ENCODE measurements at places on chromosomes 7 and 10.

- no peak for DNase-seq
Measured at GRCh38 chr10:61819208-61819607, 82.3 kb upstream of the ARID5B start.

- DNase-seq = no peak
Measured at GRCh38 chr10:110861930-110862649, 9.6 kb upstream of the PDCD4 start.

- DNase-seq = no peak
Measured at GRCh38 chr10:67936416-67936815, 52.0 kb downstream of the SIRT1 start.

DNA sequence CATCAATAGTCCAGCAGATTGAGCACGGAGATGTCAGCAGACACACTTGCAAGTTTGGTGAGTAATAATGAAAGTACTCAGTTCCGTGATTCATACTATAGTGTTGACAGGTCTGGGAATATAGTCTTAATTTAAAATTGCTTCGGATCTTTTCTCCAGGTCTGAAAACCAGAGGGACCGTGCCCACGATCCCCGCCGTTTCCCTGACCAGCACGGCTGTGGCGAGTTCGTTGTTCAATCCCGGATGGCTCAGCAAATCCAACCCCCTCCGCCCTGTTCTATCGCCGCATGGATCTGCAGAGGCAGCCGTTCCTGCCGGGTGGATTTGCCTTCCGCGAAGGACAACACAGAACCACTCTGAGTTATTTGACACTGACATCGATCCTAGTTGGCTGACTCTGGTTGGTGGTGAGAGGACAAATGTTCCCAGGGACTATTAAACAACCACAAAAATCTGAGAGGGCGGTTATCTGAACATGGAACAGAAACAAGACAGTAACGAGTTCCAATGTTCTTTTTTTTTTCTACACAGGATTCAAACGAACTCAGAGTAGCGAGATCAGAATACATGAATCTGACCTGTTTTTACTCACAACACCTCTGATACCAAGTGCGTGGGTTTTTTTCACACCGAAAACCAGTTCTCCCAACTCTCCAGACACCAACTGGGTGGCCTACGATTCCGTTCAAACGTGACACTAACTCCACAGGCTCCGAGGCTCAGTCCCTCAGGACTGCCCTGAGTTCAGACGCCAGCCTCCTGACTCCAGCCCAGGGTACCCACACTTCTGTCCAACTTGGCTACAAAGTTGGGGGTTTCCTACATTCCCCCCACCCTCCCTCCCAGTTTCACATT lies 52.7 kb downstream of the RBM17 start:
- DNase-seq = no peak

DNA sequence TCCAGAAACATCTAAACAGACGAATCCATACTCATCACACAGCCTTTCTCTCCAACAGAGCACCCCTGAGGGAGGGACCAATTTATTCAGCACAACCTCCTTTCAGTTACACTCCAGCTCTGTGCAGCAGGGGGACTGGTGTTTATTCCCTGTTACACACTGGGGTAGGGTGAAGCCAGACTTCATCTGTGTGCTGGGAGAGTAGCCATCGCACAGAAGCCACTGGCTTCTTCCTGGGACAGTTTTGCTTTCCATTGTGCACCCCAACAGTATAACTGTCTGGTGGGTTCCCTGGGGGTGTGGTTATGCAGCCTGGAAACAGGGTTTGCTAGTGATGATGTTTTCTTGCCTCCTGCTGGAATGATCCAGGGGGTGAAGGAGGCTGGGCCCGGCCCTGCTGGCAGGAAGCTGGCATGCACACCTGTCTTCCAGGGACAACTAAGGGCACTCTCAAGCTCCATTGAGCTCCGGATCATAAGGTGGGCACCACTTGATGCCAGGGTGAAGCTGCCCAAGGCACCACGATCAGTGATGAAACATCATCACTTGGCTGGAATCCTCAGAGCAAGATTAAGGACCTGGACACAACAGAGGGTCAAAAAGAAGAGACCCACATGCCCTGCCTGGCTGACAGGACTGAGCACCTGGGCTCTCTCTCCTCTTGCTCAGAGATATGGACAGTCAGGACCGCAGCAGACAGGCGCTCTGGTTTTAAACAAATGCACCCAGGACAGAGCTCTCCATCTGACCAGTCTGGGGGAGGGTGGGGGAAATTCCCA lies 293.2 kb downstream of the GRID1 start:
- DNase-seq = no peak

DNA sequence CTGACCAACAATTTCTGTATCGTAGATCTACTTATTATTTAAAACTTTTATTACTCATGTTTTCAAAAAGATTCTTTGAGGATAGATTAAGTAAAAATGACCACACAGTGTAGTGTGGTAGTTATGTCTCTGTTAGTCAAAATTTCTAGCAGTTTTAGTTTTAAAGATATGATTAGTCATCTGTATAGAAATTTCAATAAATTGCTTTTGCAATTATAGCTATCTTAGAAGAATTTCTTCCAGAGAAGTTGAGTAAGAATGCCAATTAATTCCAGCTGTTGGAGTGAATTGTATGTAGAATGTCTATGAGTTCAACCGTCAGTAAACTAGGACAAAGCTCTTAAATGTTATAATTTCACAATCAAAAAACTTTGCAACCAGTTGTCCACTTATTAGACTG lies 229.7 kb downstream of the CDK14 start:
- DNase-seq = no peak

DNA sequence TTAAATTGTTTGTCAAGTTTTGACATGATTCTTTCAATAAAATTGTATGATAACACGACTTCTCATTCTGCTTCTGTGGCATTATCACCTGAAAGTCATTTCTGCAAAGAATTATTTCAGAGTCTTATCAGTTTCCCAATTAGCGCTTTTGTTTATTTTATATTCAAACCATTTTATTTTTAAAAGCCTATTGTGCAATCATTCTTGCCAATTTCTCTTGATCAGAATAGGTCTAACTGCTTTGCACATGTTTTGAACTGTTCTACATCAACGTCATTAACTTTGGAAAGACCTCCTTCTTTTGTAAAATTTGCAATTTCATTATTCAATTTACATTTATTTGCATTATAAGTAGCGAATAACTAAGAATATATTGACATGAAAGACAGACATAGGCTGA lies 758.1 kb downstream of the CNTNAP2 start:
- DNase-seq = no peak

DNA sequence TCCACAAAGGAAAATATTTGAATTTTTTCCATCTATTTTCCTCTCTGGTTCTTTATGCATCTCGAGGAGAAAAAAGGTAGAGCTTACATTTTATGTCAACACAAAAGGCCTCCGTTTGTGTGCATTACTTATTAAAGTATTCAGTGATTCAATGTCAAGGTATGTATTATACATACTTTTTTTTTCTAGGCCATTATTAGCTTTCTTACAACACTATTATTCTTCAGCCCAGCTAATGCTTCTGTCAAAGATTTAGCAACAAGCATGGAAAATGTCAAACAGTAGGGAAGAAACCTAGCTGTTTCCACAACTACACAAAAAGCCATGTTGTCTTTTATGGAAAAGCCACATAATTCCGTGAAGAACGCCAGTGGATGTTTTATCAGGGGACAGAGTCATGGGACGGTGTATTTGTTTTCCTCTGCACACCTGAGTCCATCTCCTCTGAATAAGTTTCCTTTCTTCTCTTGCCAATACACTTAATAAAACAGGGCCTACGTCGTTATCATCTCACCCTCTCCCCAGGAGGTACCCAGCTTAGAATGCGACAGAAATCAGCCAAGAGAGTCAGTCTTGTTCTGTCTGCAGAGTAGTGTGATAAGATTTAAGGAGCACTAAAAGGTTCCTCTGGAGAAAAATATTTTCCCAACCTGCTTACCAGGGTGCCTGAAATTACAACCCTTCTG lies 209.7 kb upstream of the AUTS2 start:
- DNase-seq = no peak

DNA sequence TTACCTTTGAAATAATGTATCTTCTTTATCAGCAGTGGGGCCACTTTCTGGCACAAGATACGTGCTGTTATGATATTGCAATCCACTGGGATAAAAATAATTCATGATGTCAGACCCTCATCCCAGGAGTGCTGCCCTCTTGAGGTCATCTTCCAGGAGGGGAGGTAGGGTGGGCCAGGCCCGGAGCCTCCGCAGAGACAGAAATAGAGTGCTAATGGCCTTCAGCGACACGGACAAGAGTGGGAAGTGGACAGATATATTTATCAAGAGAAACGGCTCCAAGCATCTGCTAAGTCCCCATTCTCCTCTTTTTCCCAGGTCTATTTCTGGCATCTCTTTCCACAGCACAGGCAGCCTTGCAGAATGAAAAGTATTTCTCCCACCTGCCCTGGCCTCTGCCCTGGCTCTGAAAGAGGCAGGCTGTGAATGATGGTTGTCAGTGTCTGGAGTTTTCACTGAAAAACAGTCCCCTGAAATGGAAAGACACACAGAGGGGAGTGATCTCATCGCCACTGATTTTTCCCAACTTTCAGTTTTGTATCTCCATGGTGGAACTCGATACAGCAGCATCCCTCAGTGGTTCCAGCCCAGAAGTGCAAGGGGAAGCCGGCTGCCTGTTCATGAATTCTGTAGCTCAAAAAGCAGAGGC lies 251.7 kb upstream of the MYO3A start:
- peak; percentile 12 for DNase-seq

DNA sequence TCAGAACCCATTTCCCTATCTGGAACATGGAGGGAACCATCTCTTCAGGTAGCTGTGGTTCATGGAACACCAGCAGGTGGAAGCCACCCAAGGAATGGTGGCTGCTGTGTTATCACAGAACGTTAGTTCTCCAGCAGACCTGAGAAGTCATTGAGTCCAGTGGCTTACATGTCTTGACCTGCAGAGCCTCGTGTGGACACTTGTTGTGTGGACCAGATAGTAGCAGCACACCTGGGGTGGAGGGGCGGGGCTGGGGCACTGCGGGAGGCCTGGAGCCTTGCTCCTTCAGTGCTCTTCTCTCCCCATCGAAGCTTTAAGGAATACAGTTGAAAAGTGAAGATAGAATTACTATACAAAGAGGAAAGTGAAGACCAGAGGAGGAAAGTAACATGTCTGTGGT lies 42.4 kb downstream of the VWA2 start:
- no peak for DNase-seq

DNA sequence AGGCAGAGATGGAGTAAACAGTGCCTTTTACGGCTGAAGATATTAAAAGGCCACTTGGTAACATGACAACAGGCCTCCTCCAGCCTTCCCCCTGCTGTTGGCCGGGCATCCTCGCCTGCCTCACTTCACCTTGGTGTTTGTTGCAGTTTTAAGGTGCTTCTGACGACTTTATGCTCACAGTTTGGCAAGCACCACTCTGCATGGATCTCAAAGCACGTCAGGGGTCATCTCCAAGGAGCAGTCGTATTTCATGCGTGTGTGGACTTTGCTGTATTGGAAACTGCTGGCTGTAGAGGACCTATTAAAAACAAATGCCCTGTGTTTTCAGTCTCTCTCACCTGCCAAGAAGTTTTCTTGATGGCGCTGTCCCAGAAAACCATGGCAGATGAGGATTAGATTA lies 483.1 kb downstream of the RPS24 start:
- DNase-seq = no peak

DNA sequence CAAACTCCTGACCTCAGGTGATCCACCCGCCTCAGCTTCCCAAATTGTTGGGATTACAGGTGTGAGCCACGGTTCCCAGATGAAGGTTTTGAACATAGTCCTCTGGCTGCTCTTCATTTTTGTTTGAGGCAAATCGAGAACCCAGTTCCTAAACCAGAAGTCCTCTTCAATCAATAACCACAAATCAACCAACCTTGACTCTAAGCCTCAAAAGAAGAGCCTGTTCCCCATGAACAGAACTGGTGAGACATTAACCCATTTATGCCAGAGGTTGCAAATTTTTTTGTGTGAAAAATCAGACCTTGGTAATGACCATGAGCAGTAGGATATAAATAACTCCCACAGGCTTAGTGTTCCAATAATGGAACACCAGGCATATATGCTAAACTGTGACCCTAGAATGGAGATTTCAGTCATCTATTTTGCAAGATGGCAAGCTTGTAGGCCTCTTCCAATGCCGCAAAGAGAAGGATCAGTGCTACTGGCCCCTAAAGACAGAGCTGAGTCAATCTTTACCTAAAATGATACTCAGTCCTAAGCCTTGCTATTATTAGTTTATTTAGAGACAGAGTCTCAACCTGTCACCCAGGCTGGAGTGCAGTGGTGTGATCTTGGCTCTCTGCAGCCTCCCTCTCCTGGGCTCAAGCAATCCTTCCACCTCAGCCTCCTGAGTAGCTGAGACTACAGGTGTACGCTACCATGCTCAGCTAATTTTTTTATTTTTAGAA lies 15.9 kb downstream of the KPNA7 start:
- DNase-seq = no peak

GRCh38 chr7:98802088-98802780 lies 67.6 kb downstream of the TMEM130 start:
- peak; percentile 12 for DNase-seq

- no peak for DNase-seq
Measured at GRCh38 chr7:30521532-30521931, 16.9 kb upstream of the GGCT start.

GRCh38 chr10:14560791-14561765 lies 213.6 kb downstream of the FAM107B start:
- DNase-seq = no peak

DNA sequence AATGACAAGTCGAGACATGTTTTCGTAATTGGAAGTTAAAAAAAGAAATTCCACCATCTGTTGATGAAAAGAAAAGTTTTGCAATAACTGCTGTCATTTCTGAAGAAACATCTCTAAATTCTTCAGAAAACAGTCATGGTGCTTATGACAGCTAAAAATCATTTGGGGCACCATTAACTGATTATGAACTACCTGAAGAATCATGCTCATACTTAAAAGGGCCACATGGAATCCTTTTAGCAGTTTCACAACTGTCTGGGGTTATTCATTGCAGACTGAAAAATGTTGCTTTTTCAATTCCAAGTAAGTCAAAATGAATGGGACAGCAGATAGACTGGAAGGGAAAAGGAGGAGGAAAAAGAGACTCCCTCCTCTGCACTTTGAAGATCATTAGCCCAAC lies 134.2 kb downstream of the CHN2 start:
- DNase-seq = no peak

DNA sequence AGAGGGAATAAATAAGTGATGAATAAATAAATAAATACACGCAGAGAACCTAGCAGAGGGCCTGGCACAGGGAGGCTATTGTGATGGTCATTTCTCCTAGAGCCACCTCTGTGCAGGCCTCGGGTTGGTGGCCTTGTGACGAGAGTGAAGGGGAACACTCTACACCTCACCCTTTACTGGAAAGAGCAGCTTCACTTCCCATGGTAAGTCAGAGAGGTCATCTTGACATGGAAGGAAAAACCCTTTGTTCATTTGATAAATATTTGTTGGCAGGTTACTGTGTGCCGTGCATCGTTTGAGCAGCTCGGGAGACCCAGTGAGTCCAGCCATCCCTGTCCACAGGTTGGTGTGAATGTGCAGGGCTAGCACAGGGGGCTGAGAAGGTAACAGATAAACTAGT lies 70.2 kb upstream of the PODXL start:
- no peak for DNase-seq

- DNase-seq = peak; percentile 76
Measured at GRCh38 chr10:104117839-104118323, 4.1 kb upstream of the SFR1 start.
